Esophagus squamous epithelium (tissue), 5 donors: ENCODE measurements at places on chromosomes 7 and 10. TPM values are rescaled to one million over a fixed set of nuclear protein-coding genes. Genes with fewer than 3 reads are reported as not detected.

Gene CALHM1
- not detected for total RNA-seq

Gene STAMBPL1
- 5.0 TPM for total RNA-seq

Gene RTKN2
- 10.8 TPM for total RNA-seq

DNA sequence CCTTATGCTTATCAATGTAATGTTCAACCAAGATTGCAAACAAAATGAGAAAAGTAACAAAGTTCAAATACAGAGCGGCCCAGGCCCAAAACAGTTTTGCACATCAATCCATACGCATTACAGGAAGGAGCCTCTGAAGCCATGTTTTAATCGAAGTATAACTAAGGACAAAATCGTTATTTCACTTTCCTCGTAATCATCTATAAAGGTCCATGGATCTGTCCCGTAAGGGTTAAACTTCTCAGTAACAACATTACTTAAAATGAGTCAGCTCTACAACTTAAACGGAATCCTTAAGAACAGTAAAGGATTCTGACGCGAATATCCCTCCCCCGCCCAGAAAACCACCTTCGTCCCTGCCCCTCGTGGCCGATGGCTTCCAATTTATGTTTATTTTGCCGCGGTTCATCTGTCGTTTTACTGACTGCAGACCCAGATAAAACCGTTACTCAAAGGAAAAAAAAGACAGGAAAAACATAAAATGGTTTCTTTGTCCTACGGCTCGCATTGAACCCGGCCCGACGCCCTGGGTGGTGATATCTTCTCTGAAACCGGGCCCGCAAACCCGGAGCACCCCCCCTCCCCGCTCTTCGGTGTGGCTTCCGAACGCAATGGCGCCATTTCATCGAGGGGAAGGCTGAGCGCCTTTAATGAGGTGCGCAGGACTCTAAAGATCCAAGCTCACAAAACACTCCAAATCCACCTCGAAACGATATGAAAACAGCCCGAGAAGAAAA is 1.1 kb downstream of the HNRNPA2B1 start:
- H3K36me3 ChIP-seq, result peaks cover 18% of the 10 kb centered on the region
- H3K27ac ChIP-seq, result peak overlapping the region; percentile 99
- H3K4me1 ChIP-seq, result peaks cover 60% of the 10 kb centered on the region
- peak; percentile 10 for DNase-seq

- H3K4me1 ChIP-seq, result no peaks in the 10 kb centered on the region
- H3K27ac ChIP-seq, result no peak overlapping the region
- H3K4me3 ChIP-seq, result no peak overlapping the region
- H3K27me3 ChIP-seq, result no peaks in the 10 kb centered on the region
- DNase-seq, result no peak
These were observed 9.0 kb downstream of the IQCE start for GRCh38 chr7:2567679-2568278.

GRCh38 chr10:132460691-132461090 is 63.7 kb downstream of the PWWP2B start:
- peaks cover 42% of the 10 kb centered on the region for H3K4me1 ChIP-seq
- peaks cover 25% of the 10 kb centered on the region for H3K27me3 ChIP-seq
- no peaks in the 10 kb centered on the region for H3K36me3 ChIP-seq
- no peak overlapping the region for H3K4me3 ChIP-seq
- no peak overlapping the region for H3K27ac ChIP-seq

GRCh38 chr7:20798081-20798693 is 11.5 kb upstream of the SP8 start:
- peaks cover 9% of the 10 kb centered on the region for H3K4me1 ChIP-seq
- no peaks in the 10 kb centered on the region for H3K36me3 ChIP-seq
- H3K27me3 ChIP-seq, result peaks cover 100% of the 10 kb centered on the region
- DNase-seq, result no peak

DNA sequence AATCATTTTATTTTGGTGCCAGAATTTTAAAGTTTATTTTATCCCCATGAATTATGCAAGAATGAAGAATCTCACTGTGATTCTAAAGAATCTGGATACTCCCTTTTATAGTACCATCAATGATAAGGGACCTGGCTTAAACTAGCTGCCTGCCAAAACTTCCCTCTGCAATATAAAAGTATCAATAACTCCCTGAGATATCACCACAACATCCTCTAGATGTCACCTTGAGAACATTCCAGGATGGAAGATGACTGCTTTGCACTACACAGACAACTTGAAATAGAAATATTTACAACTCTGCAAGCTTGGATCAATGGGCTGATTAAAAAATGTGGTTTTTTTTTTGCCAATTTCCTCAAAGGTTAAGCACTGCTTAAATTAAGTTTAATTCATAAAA is 142.1 kb downstream of the SLC25A13 start:
- no peaks in the 10 kb centered on the region for H3K4me1 ChIP-seq
- H3K4me3 ChIP-seq, result no peak overlapping the region
- no peaks in the 10 kb centered on the region for H3K27me3 ChIP-seq

- no peaks in the 10 kb centered on the region for H3K4me1 ChIP-seq
- no peak overlapping the region for H3K27ac ChIP-seq
- no peak for DNase-seq
- H3K27me3 ChIP-seq, result no peaks in the 10 kb centered on the region
- no peaks in the 10 kb centered on the region for H3K36me3 ChIP-seq
- H3K4me3 ChIP-seq, result no peak overlapping the region
These were observed 86.4 kb downstream of the PLCE1 start for GRCh38 chr10:94080108-94080507.

GRCh38 chr7:44849885-44850544 is 2.1 kb upstream of the H2AZ2 start:
- DNase-seq, result no peak
- no peak overlapping the region for H3K4me3 ChIP-seq
- no peaks in the 10 kb centered on the region for H3K36me3 ChIP-seq
- H3K27ac ChIP-seq, result no peak overlapping the region

GRCh38 chr10:8049045-8049864 is 5.2 kb upstream of the GATA3 start:
- H3K27me3 ChIP-seq, result peaks cover 66% of the 10 kb centered on the region
- H3K27ac ChIP-seq, result no peak overlapping the region
- no peak for DNase-seq

DNA sequence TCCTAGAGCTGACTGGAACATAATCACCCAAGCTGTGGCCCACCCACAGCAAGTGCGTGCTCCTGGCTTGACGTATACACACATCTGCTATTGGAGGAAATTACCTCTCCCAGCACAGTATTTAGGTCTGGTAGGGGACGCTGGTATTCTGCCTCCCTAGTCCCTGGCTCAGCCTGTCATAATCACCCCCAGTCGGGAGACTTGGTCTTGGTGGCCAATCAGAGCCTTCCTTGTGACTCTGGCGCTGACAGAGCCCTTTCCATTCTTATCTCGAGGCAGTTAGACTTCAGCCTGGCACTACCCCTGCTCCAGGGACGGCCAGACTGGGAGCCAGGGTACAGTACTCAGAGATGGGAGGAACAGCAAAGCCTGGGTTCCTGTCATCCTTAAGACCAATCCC is 14.3 kb upstream of the PRKAG2 start:
- DNase-seq, result no peak
- H3K4me1 ChIP-seq, result peaks cover 49% of the 10 kb centered on the region
- H3K27ac ChIP-seq, result no peak overlapping the region
- no peaks in the 10 kb centered on the region for H3K27me3 ChIP-seq
- no peak overlapping the region for H3K4me3 ChIP-seq

DNA sequence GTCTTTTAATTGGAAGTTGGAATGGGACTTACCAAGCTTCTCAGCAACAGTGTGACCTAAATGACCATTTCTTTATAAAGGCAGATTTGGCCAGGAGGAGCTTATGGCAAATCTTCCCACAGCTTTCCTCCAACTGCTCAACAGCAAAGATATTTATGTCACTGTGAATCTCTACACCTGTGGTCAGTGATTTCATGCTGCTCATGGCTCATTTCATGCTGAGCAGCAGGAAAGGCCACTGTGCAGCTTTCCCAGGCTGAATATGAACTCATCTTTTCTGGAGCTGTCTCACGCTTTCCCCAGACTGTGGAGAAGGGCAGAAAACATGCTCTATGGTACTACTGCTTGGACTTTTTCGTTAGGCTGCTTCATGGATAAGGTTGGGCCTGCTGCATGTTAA is 29.8 kb downstream of the CALCR start:
- no peak overlapping the region for H3K4me3 ChIP-seq
- H3K4me1 ChIP-seq, result no peaks in the 10 kb centered on the region
- no peaks in the 10 kb centered on the region for H3K27me3 ChIP-seq
- DNase-seq, result no peak
- H3K36me3 ChIP-seq, result no peaks in the 10 kb centered on the region
